ENCODE measurements at places on chromosomes 16 and 17.

DNA sequence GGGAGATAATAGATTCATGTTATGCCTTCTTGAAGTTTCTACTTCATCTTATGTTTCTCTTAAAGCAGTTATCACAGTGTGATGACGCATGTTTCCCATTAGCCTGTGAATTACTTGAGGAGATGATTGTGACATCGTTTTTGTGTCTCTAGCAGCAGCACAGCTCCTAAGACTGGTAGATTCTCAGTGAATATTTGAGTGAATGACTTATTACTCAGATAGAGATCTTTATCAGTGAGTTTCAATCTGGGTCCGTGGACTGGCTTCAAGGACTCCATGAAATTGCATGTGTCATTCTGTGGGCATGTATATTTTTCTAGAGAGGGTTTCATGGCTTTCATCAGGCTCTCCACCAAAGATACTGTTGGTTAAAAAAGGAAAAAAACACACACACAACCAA lies 29.9 kb downstream of the YPEL2 start:
- no peak for DNase-seq

- no peak for DNase-seq
Observed at GRCh38 chr17:66535611-66536010, 233.2 kb downstream of the PRKCA start.

- no peak for DNase-seq
Observed at GRCh38 chr17:44965481-44966234, 2.4 kb downstream of the C1QL1 start.

GRCh38 chr16:11316331-11317015 lies 28.8 kb upstream of the RMI2 start:
- peak; percentile 57 for DNase-seq

- DNase-seq: peak; percentile 48
Observed at GRCh38 chr16:87161822-87162676, 155.1 kb downstream of the C16orf95 start.

- no peak for DNase-seq
Observed at GRCh38 chr17:44775838-44776621, 17.2 kb downstream of the ADAM11 start.

- peak; percentile 89 for DNase-seq
Observed at GRCh38 chr16:65745-66144, 6.7 kb downstream of the RHBDF1 start.

DNA sequence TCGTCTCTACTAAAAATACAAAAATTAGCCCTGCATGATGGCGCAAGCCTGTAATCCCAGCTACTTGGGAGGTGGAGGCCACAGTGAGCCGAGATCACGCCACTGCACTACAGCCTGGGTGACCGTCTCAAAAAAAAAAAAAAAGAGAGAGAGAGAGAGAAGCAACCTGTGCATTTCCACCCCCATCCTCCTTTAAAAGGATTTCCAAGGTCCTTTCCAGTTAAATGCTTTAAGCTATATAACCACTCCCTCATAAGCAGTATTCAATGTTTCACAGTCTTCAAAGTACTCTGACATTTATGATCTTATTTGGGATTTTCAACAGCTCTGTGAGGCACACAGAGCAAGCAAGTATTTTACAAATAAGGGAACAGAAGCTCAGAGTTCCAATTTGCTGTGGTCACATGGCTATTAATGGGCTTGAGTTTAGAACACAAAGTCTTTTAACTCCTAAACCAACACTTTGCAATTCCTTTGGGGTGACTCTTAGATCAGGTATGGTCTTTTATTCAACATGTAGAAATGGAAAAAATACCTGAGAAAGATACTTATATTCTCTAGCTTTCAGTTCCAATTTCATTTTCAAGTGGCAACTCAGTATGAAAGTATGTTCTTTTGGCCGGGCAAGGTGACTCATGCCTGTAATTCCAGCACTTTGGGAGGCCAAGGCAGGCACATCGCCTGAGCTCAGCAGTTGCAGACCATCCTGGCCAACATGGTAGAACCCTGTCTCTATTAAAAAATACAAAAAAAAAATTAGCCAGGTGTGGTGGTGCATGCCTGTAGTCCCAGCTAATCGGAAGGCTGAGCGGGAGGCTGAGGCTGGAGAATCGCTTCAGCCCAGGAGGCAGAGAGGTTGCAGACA lies 31.3 kb downstream of the SPOP start:
- no peak for DNase-seq

- DNase-seq: no peak
Observed at GRCh38 chr17:48993951-48994350, 3.2 kb upstream of the IGF2BP1 start.

- DNase-seq: no peak
Observed at GRCh38 chr17:29693751-29694150, 71.0 kb upstream of the CORO6 start.

DNA sequence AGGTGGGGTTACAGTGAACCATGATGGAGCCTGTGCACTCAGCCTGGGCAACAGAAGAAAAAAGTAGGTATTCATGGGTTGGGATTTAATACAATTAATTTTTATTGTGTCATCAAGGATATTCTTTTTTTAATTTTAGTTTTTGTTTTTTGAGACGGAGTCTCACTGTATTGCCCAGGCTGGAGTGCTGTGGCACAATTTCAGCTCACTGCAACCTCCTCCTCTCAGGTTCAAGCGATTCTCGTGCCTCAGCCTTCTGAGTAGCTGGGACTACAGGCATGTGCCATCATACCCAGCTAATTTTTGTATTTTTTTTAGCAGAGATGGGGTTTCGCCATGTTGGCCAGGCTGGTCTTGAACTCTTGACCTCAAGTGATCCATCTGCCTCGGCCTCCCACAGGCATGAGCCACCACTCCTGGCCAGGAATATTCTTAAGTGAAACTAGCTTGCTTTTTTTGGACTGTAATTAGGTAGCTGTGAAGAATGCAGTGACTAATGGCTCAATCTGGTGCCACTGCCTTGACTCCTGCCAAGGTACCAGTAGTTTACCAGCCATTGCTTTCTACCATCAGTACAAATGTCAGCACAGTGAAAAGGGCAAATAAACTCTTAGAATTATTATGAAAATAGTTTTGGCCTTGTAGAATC lies 4.8 kb downstream of the PPM1D start:
- DNase-seq: no peak

DNA sequence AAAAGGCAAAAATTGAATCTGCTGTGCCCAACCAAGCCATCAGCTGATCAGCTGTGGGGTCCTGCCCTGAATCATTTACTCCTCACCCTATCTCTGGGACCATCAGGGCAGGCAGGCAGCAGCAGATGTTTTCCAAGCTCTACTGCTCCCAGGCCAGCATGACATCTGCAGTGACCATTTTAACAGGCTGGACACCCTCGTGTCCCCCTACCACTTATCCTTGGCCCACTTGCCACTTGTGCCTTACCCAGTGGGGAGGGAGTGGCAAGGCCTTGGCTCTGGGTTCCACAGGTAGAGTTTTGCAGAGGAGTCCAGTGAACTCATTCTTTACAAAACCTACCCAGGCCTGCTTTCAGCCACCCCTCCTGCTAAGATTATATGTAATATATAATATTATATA lies 12.0 kb upstream of the CA4 start:
- no peak for DNase-seq

DNA sequence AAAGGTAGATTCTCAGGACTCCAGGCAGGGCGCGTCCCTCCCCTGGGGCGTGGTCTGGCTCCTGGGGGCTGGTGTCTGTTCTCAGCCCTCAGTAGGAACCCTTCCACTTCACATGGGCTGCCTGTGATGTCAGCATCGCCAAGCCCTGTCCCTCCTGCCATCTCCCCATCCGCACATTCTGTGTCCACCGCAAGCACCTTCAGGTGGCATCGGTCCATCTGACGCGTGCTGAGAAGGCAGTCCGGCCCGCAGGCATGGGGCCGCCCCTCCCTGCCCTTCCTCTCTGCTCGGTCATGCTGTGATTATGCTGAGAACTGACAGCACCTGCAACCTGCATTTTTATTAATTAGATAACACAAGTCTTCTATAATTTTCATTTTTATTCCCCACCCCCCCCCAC lies 12.7 kb upstream of the DNAH17 start:
- no peak for DNase-seq

- no peak for DNase-seq
Observed at GRCh38 chr16:28902909-28903308, 22.1 kb downstream of the RABEP2 start.

DNA sequence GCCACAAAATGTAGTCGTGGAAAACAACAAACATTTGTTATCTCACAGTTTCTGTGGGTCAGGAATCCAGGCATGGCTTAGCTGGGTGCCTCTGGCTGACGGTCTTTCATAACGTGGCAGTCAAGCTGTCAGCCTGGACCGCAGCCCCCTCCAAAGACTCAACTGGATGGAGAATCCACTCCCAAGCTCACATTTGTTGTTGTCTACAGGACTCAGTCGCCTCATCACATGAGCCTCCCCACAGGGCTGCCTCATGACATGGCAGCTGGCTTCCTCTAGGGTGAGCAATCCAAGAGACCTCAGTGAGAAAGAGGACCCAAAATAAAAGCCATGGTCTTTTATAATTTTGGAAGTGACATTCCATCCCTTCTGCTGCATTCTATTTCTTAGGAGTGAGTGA lies 34.7 kb upstream of the AKAP1 start:
- no peak for DNase-seq

- DNase-seq: peak; percentile 41
Observed at GRCh38 chr17:64781014-64781756, 119.1 kb upstream of the SMURF2 start.

- DNase-seq: peak; percentile 35
Observed at GRCh38 chr17:10683853-10684252, 13.5 kb downstream of the SCO1 start.

DNA sequence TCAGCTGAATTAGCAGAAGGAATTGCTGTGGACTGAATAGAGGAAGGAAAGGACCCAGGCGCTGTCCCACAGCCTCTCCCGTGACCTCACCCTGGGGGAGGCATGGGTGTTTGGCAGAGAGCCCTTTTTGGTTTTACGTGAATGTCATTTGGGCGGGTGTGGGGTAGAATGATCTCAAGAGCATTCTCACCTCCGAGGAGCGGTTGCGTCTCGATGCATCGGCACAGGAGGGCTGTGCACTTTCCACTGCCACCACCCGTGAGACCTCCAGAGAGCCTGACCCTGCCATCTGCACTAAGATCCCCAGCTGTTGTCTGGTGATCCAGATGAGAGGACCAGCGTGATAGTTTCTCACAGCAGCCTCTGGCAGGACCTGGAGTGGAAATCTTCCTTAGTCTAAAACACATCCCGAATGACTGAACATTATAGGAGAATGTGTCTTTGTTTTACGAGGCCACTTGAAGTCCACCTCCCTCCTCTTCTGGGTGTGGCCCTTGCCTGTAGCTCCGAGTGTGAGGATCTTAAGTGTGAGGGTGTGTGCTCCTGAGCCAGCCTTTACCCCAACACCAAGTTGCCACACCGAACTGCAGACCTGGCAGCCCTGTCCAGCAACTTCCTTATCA lies 29.3 kb downstream of the FOXK2 start:
- no peak for DNase-seq

- DNase-seq: peak; percentile 37
Observed at GRCh38 chr16:54431041-54431996, 144.7 kb upstream of the IRX3 start.

- DNase-seq: peak; percentile 23
Observed at GRCh38 chr17:42338427-42338985, 49.7 kb downstream of the STAT3 start.

DNA sequence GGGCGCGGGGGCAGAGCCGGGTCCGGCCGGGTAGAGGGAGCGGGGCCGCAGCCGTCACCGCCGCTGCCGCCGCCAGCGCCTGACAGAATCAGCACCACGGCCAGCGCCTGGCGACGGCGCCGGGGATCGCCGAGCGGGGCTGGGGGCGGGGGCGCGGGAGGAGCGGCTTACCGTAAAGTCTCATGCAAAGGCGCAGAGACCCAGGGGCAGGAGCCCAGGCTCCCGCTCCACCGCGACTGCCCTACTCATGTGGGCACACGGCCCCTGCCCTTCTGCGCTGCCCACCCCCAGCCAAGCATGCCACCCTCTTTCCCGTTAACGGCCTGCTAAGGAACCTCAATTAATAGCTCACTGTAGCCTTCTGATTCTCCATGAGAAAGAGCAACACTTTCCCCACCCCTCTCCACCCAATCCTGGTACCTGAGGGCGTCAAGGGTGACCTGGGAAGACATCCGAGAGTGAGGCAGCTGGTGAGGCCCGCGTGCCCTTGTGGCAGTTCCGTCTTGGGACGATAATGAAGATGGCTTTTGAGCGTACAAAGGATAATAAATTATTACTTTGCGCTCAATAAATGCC lies at the start of gene SEZ6:
TSS of gene SEZ6 (minus strand) at position 98 of the 576 bp plus-strand sequence. CDS start 164 bp downstream, outside the sequence.
- peak; percentile 94 for DNase-seq

DNA sequence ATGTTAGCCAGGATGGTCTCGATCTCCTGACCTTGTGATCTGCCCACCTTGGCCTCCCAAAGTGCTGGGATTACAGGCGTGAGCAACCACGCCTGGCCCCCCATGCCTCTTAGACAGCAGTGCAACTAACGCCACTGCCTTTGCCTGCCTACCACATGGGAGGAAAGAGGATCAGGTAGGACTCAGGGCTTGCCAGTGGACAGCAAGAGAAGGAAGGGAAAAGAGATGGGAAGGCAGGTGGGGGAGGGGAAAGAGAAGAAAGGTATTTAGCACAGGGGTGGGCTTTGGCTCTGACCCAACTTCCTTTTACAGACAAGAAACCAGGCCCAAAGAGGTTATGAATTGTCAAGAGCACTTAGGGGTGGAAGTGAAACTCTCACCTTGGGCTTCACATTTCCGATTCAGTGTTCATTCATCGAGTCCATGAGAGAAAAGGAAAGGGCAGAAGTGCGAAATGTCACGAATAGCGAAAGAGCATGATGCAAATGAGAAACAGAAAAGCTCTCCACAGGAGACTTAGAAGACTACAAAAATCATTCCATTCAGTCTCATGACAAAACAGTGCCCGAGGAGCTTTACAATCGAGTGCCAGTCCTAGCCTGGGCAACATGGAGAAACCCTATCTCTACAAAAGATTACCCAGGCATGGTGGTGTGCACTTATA lies 36.4 kb downstream of the CDK5R1 start:
- no peak for DNase-seq

GRCh38 chr16:86074651-86075487 lies 175.9 kb downstream of the IRF8 start:
- no peak for DNase-seq

DNA sequence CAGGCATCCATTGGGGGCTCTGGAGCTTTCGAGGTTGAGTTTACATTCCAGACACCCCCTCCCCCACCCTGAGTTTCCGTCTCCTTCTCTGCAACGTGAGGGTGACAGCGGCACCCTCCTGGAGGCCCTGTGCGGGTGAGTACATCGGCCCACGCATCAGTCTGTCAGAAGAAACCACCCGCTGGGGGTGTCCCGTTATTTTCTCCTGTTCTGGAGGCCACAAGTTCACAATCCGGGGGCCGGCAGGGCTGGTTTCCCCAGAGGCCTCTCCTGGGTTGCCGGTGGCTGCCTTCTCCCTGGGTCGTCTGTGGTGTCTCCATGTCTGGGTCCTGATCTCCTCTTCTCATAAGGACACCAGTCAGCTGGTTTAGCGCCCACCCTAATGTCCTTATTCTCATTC lies 35.7 kb downstream of the GSE1 start:
- DNase-seq: no peak
